ENCODE measurements at places on chromosomes 11 and 22.
A peak's percentile ranks its signal among the peaks of the same experiment; 100 is the strongest.

- no peak for DNase-seq
These were observed 191.9 kb downstream of the SWAP70 start for GRCh38 chr11:9855579-9856287.

DNA sequence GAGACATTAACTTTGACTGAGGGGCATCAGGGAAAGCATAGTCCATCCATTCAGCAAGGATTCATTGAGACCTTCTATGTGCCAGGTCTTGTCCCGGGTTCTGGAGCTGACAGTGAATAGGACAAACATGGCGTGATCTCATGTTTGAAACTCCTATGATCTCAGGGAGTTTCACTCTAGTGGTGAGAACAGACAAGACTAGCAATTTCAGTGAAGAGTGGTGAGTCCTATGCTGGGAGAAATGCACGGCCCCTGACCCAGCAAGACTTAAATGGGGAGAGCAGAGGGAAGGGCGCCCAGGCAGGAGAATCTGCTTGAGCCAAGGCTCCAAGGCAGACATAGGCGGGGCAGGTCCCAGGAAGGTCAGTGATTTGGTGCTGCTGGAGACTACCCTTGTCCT lies 155.7 kb downstream of the CEP164 start:
- DNase-seq = no peak

DNA sequence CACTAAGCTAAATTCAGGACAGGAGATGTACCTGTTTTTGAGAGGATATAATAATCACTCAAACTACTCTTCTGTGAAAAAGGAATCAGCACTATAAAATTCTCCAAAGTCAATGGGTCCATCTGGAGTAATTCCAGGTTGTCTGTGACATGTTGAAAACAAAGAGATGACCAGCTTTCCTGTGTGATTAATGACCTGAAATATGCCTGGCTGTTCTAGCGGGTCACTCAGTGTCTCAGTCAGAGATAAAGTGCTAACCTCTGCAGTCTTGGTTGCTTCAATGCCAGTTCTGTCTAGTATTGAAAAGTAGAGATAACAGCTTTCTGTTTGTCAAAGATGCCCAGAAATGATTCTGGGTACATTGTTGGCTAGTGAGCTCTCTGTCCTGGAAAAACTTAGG lies 722.6 kb upstream of the TENM4 start:
- no peak for DNase-seq

DNA sequence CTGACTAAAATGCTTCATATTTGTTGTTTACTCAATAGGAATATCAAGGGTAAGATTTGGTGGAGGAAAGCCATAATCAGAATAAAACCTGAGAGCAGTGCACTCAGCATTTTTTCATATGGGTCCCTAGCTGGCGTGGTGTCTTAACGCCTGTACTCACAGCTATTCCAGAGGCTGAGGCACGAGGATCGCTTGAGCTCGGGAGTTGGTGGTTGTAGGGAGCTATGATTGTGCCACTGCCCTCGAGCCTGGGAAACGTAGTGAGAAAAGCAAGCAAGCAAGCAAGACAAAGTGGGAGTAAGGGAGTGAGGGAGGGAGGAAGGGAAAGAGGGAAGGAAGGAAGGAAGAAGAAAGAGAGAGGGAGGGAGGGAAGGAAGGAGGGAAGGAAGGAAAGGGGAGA lies 242.5 kb downstream of the OR4C45 start:
- no peak for DNase-seq

- DNase-seq = no peak
These were observed 8.5 kb downstream of the HMBS start for GRCh38 chr11:119092880-119093842.

- DNase-seq = no peak
These were observed 464.9 kb upstream of the CCDC90B start for GRCh38 chr11:83751041-83751440.

GRCh38 chr11:31958076-31958735 lies 132.7 kb upstream of the RCN1 start:
- peak; percentile 60 for DNase-seq

GRCh38 chr22:17968126-17968525 lies 56.2 kb downstream of the MICAL3 start:
- no peak for DNase-seq

DNA sequence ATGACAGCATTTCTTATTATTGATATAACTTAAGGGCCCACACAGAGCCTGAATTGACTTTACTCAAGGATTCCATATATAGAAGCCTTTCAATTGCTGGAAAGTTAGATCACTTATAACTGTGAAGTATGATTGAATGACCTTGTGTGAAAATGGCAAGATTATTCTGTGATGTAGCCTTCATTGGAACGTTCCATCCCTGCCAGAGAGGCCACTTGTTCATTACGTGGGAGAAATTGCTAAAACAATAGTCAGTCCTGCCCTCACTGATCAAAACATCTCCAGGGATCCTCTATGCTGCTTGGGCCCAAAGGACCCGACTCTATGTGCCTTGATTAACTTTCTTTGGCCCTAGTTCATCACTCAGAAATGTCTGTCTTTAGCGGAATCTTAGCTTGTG lies 159.5 kb upstream of the BLID start:
- DNase-seq = no peak

DNA sequence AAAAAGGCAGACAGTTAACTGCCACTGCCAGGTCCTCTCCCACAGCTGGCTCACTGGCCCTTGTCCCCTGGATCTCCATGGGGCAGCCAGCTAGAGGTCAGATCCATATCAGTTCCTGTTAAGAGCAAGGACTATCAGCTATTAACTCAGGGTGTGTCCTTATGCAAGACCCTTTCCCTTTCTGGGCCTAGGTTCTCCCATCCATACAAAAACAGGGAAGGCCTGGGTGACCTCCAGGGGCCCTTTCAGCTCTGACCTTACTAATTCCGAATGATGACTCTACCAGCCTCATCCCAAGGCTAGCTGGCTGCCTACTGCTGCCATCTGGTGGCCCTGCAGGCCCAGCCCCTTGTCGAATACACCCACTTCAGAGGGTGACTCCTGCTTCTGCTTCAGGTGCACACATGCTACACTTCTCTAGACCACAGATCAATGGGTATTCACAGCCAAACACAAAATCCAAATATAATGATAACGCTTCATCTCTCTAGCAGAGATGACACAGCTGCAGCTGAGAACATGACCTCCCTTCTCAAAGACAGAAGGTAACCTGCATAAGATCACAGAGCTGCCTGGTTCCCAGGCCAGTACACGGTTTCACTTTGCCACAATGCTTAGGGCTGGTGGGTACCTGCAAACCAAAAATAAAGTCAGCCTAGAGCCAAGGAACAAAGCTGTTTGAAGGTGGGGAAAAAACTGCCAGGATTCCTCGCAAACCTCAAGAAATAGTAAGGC lies 34.1 kb downstream of the SERGEF start:
- peak; percentile 9 for DNase-seq

DNA sequence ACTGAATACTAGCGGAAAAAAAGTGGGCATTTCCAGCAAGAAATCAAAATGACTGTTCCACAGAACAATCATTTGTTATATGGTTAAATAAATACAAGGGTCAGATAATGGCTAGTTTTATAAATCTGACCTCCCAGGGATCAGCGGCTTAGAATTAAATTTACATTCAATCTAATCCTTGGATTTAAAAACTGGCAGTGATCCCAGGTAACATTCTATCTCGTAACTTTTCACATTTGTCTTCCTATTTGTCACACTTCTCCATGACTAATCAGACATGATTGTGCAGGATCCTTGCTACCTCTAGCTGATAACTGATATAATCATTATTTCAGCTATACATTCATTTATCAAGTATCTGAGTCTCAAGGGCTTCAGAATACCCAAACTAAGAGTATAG lies 2.9 kb upstream of the MMP3 start:
- DNase-seq = no peak

DNA sequence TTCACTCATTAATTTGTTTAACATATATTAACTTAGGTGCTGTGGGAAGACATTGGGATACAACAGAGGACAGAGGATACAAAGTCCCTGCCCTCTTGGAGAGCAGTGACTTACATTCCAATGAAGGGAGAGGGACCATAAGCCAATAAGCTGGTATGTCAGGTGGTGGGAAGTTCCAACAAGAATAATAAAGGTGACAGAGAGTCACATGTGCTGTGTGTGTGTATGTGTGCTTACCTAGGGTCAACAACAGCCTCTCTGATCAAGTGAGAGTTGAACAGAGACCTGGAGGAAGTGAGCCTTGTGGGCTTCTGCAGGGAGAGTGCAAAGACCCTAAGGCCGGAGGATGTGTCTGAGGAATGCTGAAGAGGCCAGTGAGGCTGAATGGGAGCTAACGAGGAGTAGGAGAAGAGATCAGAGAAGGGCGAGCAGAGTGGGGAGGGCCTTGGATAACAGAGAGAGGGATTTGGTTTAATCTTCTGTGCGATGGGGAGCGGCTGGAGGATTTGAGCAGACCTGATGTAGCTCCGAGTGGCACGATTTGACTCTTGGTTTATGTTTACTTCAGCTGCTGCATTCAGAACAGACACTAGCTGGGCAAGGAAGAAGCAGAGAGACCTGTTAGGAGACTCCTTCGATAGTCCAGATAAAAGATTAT lies 35.3 kb downstream of the MAP6 start:
- DNase-seq = no peak

DNA sequence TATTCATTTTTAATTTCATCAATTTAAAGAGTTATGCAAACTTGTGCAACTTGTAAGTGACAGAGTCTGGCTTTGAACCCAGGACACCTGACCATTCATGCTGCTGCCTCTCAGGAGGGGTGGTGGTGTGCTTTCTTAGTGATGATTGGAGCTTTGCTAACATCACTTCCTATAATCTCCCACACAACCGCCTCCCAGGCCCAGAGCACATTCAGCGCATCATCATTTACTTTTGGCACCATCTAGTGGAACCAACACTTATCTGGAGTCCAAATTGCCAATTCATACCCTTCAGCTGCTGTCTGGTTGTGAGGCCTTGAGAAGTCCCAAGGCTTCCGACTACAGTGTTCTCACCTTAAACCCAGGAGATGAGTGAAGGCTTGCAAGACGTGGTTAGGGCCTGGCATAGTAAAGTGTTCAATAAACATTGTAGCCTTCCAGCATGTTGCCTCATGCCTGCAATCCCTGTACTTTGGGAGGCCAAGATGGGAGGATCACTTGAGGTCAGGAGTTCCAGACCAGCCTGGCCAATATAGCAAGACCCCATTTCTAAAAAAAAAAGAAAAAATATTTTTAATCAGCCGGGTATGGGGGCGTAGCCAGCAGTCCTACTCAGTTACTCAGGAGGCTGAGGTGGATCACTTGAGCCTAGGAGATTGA lies 1.1 kb upstream of the TTLL1 start:
- DNase-seq = peak; percentile 61

DNA sequence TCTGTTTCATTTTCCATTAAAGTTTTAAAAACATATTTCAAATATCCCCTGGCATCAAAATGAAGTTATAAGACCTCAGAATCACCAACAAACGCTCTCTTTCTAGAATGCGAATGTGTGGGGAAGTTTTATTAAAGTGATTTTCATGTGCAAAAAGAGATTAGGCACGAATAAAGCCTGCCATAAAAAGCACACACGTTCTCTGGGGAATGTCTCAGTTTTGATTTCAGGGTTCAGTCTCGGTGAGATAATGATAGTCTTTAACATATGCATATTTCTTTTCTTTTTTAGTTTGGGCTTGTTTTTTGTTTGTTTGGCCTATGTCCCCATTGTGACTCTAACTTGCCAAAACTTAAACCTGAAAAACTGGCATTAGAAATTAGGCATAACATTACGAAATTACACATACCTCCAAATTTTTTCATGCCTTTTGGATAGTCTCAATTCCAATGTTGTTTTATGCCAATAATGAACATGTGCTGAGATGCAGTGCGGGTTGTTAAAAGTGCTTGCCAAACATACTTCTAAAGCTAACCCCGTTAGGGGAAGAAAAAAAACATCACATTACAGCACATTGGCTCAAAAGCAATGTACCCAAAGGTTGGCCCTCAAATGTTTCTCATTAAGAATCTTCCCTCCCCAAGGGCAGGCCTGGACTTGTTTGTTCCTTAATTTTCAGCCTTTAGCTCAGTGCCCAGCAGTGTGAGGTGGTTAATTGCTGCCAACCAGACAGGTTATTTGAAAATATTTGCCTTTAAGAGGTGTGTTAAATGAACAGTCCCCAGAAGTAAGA lies 33.2 kb upstream of the FBLN1 start:
- no peak for DNase-seq

DNA sequence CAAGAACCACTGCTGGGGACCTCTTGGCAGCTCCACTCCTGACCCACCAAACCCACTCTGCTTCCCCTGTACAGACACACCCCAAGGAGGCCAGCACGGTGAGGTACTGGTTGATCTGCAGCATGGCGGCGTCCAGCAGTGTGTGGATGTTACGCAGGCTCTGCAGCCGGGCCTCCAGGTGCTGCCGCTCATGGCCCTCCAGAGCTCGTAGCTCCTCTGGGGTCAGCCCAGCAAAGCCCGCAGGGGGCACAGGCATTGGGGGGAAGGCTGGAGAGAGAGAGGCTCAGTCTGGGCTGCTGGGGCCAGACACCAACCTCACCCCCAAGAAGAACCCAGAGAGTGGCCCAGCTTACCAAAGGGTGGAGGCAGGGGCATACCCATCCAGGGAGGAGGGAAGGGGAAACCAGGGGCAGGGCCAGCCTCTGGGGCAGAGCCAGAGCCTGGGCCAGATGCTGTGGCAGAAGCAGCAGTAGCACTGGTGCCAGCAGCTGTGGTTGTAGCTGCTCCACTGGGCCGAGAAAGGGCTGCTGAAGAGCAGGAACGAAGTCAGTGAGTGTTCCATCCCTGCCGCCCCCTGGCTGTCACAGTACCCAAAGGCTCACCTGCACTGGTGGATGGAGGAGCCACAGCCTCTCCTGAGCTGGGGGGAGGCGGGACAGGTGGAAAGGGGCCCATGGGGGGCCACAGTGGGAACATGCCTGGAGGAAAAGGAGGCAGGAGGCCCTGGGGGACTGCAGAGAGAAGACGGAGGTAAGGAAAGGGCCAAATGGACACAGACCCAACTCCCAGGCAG lies 4.5 kb downstream of the SYVN1 start:
- no peak for DNase-seq

DNA sequence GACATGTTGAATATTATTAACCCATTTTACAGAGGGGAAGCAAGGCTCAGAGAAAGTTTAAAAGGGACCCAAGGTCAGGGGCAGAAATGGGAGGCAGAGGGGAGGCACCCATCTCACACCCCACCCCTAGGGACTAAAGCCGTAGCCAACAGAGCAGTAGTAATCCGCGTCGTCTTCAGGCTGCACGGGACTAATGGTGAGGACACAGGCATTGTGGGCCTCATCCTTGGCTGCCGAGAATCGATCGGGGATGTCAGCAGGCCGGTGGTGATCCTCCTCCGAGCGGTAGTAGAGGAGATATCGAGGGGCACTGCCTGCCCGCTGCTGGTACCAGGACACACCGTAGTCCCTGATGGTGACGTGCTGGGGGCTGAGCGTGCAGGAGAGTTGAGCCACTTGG lies 1.5 kb downstream of the VPREB3 start:
- DNase-seq = no peak

GRCh38 chr11:72349616-72350218 lies 84.6 kb downstream of the CLPB start:
- no peak for DNase-seq

DNA sequence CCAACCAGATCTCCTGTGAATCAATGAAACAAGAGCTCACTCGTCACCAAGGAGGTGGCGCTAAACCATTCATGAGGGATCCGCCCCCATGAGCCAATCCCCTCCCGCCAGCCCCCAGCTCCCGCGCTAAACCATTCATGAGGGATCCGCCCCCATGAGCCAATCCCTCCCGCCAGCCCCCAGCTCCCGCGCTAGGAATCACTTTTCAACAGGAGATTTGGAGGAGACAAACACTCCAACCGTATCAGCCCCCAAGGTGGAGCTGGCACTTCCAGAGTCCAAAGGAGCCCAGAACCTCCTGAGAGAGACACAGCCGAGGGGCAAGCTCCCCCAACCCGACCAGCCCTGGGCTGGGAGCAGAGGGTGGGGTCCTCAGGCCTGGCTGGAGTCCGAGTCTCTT lies 40.9 kb upstream of the PRR5 start:
- no peak for DNase-seq

GRCh38 chr11:107014871-107015270 lies 3.4 kb downstream of the GUCY1A2 start:
- no peak for DNase-seq
